Natural killer cell (primary cell): ENCODE measurements at places on chromosomes 4 and X. TPM values are rescaled to one million over a fixed set of nuclear protein-coding genes. Genes with fewer than 3 reads are reported as not detected.

DNA sequence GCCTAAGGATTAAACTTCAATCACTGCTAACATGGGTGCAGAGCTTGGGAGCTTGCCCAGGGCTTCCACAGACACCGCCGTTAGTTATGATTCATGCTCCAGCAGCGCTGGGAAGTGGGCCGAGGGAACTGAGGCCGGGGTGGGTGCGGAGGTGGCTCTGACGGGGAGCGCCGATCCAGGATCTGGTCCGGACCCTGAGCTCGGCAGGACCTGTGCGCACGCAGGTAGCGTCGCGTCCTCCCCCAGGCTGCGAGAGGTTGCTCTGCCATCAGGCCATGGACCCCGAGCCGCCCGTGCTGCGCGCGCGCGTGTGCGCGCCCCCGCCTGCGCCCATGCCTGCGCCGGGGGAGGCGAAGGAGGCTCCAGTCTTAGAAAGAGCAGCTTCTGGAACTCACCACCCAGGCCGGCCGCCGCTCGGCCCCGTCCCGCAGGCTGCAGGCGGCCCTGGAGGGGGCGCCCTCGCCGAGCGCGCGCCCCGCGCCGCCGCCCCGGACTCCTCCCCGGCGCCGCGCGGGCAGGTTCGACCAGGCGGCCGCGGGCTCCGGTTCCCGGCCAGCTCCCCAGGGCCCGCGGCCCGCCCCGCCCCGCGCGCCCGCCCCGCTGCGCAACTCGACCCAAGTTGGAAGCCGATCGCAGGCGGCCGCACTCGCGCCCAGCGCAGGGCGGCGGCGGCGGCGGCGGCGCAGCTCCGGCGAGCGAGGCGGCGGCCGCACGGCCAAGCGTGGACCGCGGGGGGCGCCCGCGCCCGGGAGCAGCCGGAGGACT is 732 bp upstream of the ADRA2C start:
- no peak overlapping the region for H3K27ac ChIP-seq
- H3K36me3 ChIP-seq, result no peaks in the 10 kb centered on the region
- H3K4me1 ChIP-seq, result peaks cover 5% of the 10 kb centered on the region
- peaks cover 8% of the 10 kb centered on the region for H3K27me3 ChIP-seq
- DNase-seq, result no peak

DNA sequence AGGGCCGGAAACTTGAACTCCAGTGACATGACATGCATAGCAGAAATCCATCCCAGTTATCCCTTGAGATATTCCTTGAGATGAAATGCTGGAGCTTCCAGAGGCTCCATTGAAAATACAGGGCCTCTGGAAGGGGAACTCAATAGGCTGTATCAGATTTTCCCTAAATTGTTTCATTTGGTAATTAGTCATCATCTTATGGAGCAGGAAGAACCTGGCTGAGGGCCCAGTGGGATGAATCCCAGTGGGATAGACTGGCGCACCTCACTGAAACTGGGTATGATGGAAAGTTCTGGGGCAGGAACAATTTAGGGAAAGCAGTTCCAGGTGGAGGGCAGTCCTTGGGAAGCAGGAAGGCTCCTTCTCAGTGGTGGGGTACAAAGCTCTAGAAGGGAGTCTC is 307.8 kb upstream of the DIPK2B start:
- H3K4me3 ChIP-seq, result no peak overlapping the region
- no peaks in the 10 kb centered on the region for H3K36me3 ChIP-seq
- no peak for DNase-seq

- peaks cover 74% of the 10 kb centered on the region for H3K4me1 ChIP-seq
- DNase-seq, result peak; percentile 63
- H3K27me3 ChIP-seq, result no peaks in the 10 kb centered on the region
- H3K36me3 ChIP-seq, result peaks cover 25% of the 10 kb centered on the region
- peak overlapping the region; percentile 53 for H3K4me3 ChIP-seq
- peak overlapping the region; percentile 86 for H3K27ac ChIP-seq
Measured at GRCh38 chrX:71616672-71617529, 1.4 kb downstream of the CXCR3 start.

GRCh38 chr4:1345903-1346780 is 866 bp upstream of the UVSSA start:
- H3K4me1 ChIP-seq, result peaks cover 26% of the 10 kb centered on the region
- H3K36me3 ChIP-seq, result peaks cover 9% of the 10 kb centered on the region
- H3K27me3 ChIP-seq, result no peaks in the 10 kb centered on the region
- H3K27ac ChIP-seq, result peak overlapping the region; percentile 91
- peak overlapping the region; percentile 79 for H3K4me3 ChIP-seq
- DNase-seq, result peak; percentile 44

DNA sequence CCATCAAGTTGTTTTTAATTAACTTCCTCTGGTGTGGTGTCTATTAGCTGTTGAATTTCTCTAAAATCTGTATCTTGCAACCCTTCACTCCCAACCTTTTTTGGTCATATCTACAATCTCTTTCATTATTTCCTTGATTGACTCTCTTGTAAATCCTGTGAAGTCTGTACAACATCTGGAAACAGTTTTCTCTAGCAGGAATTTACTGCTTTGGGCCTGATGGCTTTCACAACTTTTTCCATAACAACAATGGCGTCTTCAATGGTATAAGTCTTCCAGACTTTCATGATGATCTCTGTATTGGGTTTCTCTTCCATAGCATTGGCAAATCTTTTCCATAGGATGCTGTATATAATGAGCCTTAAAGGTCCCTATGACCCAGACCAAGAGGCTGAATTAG is 49.0 kb downstream of the TBC1D19 start:
- DNase-seq, result no peak
- H3K4me1 ChIP-seq, result no peaks in the 10 kb centered on the region
- H3K36me3 ChIP-seq, result peaks cover 3% of the 10 kb centered on the region
- H3K4me3 ChIP-seq, result no peak overlapping the region
- no peaks in the 10 kb centered on the region for H3K27me3 ChIP-seq

DNA sequence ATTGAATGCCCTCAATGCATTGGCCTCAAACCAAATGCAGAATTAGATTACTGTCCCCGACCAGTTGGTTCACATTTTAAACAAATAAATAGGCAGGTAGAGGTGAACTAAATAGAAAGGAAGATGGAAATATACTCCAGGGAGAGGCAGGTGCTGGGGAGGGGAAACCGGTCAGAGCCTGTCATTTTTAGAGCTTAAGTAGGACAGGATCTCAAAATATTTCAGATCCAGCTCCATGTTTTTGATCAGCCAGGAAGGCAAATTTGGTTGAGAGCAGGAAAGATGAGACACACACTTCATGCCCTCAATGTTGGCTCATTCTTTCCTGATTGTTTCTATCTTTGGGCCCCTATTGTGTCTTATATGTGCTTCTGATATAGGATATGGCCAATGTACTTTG is 206.7 kb downstream of the SHROOM3 start:
- H3K4me1 ChIP-seq, result no peaks in the 10 kb centered on the region
- H3K36me3 ChIP-seq, result no peaks in the 10 kb centered on the region
- DNase-seq, result no peak
- no peak overlapping the region for H3K4me3 ChIP-seq
- no peak overlapping the region for H3K27ac ChIP-seq
- H3K27me3 ChIP-seq, result no peaks in the 10 kb centered on the region

GRCh38 chr4:173998471-173999144 is 284.9 kb downstream of the FBXO8 start:
- H3K36me3 ChIP-seq, result no peaks in the 10 kb centered on the region
- H3K4me1 ChIP-seq, result no peaks in the 10 kb centered on the region
- no peak for DNase-seq
- no peak overlapping the region for H3K4me3 ChIP-seq
- no peak overlapping the region for H3K27ac ChIP-seq

DNA sequence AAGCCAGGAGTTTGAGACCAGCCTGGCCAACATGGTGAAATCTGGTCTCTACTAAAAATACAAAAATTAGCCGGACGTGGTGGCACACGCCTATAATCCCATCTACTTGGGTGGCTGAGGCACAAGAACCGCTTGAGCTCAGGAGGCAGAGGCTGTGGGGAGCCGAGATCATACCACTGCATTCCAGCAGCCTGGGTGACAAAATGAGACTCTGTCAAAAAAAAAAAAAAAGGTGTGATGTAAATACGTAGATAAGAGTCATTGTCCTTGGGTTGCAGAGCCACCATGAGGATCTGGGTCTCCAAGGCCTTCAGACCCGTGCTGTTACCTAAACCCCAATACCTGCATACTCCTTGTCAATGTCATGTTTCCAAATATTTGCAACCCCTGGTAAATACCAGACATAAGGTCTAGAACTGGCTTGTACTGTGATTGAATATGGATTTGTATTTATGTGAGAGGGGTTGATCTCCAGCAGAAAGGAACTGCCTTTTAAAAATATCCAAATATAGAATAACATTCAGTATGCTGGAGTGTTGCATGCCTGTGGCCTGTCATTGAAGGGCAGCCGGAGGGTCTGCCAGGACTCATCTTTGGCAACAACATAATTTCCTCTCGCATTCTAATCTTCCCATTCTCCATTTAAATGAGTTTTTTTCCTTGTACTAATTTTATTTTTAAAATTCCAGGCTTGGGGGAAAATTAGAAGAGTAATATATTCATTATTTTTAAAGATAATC is 40.4 kb downstream of the ATXN3L start:
- no peak overlapping the region for H3K27ac ChIP-seq
- H3K4me1 ChIP-seq, result no peaks in the 10 kb centered on the region
- H3K27me3 ChIP-seq, result no peaks in the 10 kb centered on the region
- H3K4me3 ChIP-seq, result no peak overlapping the region
- no peak for DNase-seq
- H3K36me3 ChIP-seq, result no peaks in the 10 kb centered on the region

DNA sequence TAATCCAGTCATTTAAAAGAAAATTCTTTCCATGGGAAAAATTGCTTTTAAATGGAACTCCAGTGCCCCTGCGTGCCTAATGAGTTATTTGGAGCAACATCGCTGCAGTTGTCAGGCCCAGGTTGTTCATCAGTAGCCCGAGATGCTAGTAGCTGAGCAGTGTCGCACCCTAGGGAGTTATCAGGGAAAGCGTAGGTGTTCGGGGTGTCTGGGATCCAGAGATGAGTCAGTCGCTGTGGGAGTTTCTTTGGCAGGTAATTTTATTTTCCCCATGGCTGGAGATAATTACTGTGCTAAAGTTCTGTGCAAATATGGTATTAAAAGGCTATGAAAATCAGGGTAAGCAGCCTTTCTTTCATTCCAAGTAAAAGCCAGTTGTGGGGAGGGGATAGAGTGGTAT is 49.4 kb downstream of the ANXA3 start:
- H3K4me1 ChIP-seq, result no peaks in the 10 kb centered on the region
- H3K27ac ChIP-seq, result no peak overlapping the region
- H3K36me3 ChIP-seq, result no peaks in the 10 kb centered on the region
- no peak overlapping the region for H3K4me3 ChIP-seq

GRCh38 chr4:3329887-3330286 is 37.1 kb downstream of the RGS12 start:
- no peak overlapping the region for H3K4me3 ChIP-seq
- H3K36me3 ChIP-seq, result no peaks in the 10 kb centered on the region
- H3K4me1 ChIP-seq, result no peaks in the 10 kb centered on the region
- H3K27me3 ChIP-seq, result no peaks in the 10 kb centered on the region
- DNase-seq, result no peak

DNA sequence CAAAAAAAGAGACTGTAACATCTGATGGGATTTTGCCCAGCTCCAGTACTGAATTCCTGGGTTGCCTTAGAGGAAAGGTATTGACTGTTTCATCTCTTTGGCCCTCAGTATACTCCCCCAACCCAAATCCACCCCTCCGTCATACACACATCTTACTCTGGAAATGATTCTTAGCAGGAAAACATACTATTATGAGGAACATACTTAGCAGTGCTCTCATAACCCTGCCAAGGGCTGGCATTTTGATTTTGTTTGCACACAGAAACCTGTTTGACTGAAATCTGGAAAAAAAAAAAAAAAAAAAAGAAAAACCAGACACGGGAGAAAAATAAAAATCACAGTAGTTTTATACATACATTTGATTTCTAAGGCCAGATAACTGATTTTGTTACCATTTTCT is 19.4 kb upstream of the AR start:
- no peak overlapping the region for H3K4me3 ChIP-seq
- H3K36me3 ChIP-seq, result no peaks in the 10 kb centered on the region

- no peaks in the 10 kb centered on the region for H3K36me3 ChIP-seq
- H3K27me3 ChIP-seq, result no peaks in the 10 kb centered on the region
- H3K27ac ChIP-seq, result no peak overlapping the region
Measured at GRCh38 chr4:163915896-163916295, 421.4 kb downstream of the TMA16 start.

DNA sequence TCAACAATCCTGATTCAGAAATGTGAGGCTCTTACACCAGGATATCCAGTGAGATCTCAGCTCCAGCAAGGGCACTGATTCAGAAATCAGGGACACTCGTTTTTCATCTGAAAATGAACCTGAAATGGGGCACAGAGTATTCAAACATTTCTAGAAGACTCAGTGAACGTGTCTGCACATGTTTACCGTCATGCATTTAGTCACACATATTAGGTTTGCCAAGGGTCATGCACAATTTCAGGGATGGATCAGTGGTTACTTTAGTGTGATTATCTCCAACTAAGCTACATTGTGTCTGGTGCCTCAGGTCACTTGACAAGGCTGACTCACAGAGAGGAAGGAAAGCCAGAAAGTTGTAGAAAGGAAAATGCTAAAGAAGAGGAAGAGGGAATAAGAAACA is 33.6 kb upstream of the SPANXN2 start:
- H3K27me3 ChIP-seq, result no peaks in the 10 kb centered on the region
- H3K4me1 ChIP-seq, result no peaks in the 10 kb centered on the region
- H3K27ac ChIP-seq, result no peak overlapping the region
- H3K36me3 ChIP-seq, result no peaks in the 10 kb centered on the region
- H3K4me3 ChIP-seq, result no peak overlapping the region

GRCh38 chr4:105991726-105992125 is 96.5 kb downstream of the NPNT start:
- no peaks in the 10 kb centered on the region for H3K4me1 ChIP-seq
- DNase-seq, result no peak
- no peaks in the 10 kb centered on the region for H3K27me3 ChIP-seq
- no peak overlapping the region for H3K4me3 ChIP-seq
- H3K27ac ChIP-seq, result no peak overlapping the region
- no peaks in the 10 kb centered on the region for H3K36me3 ChIP-seq

- H3K36me3 ChIP-seq, result no peaks in the 10 kb centered on the region
- no peaks in the 10 kb centered on the region for H3K27me3 ChIP-seq
- no peak overlapping the region for H3K4me3 ChIP-seq
- H3K4me1 ChIP-seq, result no peaks in the 10 kb centered on the region
- DNase-seq, result no peak
Measured at GRCh38 chrX:146907391-146908240, 93.1 kb upstream of the CXorf51A start.

DNA sequence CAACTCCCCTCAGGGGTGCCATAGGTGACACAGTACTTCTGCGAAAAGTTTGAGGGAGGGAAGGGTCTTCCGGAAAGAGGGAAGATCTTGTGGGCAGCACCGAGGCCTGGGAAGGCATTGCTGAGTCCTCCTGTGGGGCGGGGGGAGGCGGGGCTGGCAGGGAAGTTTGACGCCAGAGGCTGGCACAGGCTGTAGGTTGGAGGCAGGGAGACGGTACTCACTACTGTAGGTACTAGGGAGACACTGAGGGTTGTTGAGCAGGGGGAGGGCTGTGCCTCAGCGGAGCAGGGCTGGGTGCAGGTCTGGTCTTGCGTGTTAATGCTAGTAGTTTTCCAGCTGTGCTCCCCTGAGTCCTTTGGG is 23.3 kb upstream of the PSAPL1 start:
- H3K36me3 ChIP-seq, result no peaks in the 10 kb centered on the region
- H3K27ac ChIP-seq, result no peak overlapping the region
- H3K27me3 ChIP-seq, result no peaks in the 10 kb centered on the region
- DNase-seq, result no peak

The ASB9 gene
- not detected for total RNA-seq

The STATH gene
- total RNA-seq, result not detected

The AFM gene
- total RNA-seq, result not detected

The TRAM1L1 gene
- total RNA-seq, result not detected

The CCDC120 gene
- total RNA-seq, result 14.2 TPM
